CD4-positive, alpha-beta T cell treated with Interleukin-6 at 100 ng/mL for 8 hours (primary cell): ENCODE measurements at places on chromosomes 3 and 15.

DNA sequence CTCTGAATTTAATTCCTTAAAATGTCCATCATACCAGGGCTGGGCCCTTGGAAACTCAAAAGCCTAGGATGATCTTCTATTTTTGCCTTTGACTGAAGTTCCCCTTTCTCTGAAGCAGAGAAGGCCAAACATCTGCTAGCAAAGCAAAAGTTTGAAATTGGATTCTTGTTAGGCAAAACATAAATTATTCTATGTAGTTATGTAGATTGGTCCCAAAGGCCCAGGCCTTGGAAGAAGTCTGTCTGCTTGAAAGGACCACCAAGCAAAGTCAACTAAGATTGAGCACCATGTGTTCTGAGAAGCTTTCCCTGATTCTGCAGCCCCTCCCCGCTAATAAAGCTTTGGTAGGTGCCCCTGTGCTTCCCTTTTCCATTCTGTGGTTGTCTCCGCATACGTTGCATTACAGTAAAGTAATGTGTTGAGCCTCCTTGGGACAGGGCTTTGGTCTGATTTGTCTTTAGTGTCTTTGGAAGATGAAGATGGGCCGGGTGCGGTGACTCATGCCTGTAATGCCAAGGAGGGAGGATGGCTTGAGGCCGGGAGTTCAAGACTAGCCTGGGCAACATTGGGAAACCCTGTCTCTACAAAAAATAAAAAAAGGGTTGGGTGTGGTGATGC is 56.4 kb downstream of the RPL39L start:
- no peak for DNase-seq

DNA sequence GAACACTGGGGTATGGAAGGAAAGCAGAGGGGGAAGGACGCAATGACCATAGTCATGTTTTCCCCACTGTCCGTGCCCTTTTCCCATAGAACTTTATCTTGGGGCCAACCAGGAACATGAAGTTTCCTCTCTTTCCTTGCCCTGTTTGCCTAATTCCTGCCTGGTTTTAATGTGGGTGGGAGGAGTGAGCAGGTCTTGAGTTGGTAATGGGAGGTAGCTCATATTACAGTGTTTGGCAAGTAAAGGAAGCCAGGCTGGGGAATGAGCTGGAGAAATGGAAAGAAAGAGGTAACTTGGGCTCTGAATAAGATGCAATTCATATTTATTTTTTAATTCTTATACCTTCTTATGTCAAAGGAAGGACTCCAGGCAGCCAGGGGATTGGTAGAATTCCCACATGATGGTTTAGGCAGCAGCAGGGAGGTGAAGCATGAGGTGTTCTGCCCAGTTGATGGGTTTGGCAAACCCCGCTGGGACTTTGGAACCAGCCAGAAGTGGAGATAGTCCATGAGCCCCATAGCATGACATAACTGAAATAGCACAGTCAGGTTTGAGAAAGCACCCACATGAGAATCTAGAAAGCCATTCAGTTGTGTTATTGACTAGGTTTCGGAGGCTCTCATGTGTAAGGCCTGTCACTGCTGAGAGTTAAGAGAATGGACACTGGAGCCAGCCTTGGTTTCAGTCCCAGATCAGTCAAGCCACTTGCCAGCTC is 60.0 kb downstream of the CCK start:
- DNase-seq: no peak

DNA sequence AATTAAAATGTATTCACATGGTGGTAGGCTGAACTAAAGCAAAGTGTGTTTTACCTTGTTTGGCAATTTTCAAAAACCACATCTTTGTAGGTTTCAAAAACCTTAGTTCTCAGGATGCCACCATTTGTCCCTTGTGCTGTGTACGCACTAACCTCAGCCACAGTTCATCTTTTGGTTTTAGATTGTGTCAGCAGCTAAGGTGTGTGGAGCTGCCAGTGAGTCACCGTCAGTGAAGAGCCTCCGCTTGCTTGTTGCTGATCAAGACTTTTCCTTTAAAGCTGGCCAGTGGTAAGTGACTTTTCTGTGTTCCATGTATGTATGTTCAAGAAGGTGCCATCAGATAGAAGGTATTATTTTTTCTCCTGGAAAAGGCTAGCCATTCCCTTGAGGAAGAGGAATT is 21.1 kb downstream of the OXNAD1 start:
- peak; percentile 83 for DNase-seq

GRCh38 chr3:21041621-21042020 is 709.4 kb downstream of the ZNF385D start:
- DNase-seq: no peak

- no peak for DNase-seq
Observed at GRCh38 chr15:65156692-65157091, 23.1 kb upstream of the PDCD7 start.

- DNase-seq: no peak
Observed at GRCh38 chr3:194808640-194809097, 123.0 kb downstream of the FAM43A start.

DNA sequence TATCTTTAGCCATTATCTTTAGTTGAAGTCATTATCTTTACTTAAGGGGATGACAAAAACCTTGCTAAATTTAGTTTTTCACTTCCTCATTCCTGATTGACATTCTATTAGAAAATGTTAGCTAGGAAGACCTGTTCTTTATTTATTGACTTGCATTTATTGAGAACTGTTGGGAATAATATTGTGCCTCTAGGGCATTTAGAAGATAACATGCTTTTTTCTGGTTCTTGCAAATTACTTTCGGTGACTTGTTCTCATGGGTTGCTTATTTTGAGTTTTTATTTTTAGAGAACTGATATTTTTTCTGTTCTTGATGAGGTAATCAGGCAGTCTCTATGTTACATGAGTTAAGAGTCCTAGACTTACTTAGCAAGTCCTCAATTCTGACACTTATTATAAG is 48.3 kb upstream of the CTDSPL start:
- DNase-seq: no peak

DNA sequence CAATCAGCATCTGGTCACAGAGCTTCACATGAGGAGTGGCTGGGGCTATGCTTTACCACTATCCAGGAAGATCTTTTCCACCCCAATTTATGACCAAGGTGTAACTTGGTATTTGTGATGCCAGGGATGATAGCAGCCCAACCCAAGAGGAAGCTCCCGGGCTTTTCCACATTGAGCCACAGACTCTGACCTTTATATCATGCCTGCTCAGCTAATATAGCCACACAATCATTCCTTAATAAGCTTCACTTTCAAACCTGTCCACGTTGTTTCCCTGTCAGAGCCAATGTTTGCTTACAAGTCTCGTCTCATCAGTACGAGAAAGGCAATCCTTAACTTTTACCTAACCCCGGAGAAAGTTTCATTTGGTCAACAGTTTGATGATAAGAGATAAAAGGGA is 330.9 kb downstream of the SHQ1 start:
- no peak for DNase-seq

DNA sequence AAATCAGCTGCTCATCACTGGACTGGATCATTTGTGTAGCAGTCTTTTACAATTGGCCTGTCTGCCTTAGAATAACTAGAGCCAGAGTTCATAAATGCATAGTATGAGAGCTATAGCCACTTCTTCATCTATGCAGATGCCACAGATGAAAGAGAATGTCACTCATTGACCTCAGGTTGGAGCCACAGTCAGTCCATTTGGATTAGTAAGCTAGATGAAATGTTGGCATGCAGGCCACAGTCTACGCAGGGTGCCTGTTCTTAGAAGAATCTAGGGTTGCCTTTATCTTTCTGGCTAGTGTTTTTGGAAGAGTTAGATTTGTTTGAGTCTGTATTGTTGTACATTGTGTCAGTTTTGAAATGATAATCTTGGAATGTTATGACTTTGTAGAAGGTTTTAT is 25.4 kb upstream of the EDEM1 start:
- no peak for DNase-seq

DNA sequence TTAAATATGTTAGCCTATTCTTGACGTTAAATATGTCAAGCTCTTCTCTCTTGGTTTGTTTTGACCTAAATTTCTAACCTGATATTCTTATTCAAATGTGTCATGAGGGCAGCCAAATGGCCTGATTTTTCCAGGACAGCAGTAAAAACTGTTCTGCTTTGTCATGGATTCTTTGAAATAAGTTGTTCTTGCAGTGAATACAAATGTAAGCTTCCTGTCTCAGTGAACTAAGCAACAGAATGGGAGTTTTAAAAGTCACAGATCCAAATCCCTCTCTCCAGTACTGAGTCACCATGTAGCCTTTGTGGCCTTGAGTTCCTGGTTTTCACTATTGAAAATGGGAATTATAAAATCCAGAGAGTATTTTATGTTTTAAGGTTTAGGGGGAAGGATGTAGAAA is 301.8 kb downstream of the NLGN1 start:
- DNase-seq: no peak

DNA sequence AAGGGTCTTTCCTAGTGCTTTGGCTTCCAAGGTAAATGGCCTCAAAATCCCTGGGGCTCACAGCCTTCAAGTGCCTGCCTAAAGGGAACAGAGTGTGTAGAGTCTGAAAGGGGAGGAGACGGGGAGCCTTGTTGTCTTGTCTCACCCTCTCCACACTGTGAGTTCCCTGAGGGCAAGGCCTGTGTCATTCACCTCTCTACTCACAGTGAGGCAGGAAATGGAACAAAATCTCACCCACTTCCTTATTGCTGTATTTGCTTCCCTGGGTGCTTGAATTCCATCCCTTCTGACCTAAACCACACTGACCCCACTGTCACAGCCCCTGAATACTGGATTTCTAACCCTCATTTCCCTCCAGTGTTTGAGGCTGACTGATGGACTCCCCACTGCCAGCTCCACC is 197.5 kb downstream of the EPHB1 start:
- DNase-seq: no peak

- DNase-seq: no peak
Observed at GRCh38 chr15:87756072-87756471, 500.5 kb downstream of the NTRK3 start.

- DNase-seq: no peak
Observed at GRCh38 chr15:69593981-69594966, 141.7 kb downstream of the RPLP1 start.

- DNase-seq: no peak
Observed at GRCh38 chr3:73404435-73404834, 220.3 kb downstream of the PDZRN3 start.

DNA sequence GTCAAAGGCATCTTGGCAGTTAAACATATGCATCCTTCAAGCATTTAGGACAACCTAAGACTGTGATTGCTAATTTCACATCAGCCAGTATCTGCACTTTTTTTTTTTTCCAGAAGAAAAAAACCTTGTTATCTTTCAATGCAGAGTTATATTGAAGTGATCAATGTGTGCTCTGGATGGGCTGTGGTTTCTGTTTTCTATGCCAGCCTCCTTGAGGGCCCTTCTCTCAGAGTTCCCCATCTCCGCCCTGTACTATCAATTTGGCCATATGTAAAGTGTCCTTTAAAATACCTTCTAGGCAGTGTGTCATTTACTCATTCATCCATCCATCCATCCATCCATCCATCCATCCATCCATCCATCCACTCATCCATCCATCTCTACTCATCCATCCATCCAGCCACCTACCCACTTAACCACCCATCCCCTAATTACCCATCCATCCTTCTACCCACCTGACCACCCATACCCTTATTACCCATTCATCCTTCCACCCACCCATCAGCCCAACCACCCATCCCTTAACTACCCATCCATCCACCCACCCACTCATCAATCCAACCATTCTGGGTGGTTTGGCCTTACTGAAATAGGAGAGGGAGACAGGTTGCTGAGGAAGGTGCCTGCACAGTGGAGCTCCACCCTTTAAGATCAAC is 322.1 kb downstream of the CHST2 start:
- DNase-seq: no peak

GRCh38 chr3:57727106-57727505 is 29.0 kb upstream of the SLMAP start:
- no peak for DNase-seq

DNA sequence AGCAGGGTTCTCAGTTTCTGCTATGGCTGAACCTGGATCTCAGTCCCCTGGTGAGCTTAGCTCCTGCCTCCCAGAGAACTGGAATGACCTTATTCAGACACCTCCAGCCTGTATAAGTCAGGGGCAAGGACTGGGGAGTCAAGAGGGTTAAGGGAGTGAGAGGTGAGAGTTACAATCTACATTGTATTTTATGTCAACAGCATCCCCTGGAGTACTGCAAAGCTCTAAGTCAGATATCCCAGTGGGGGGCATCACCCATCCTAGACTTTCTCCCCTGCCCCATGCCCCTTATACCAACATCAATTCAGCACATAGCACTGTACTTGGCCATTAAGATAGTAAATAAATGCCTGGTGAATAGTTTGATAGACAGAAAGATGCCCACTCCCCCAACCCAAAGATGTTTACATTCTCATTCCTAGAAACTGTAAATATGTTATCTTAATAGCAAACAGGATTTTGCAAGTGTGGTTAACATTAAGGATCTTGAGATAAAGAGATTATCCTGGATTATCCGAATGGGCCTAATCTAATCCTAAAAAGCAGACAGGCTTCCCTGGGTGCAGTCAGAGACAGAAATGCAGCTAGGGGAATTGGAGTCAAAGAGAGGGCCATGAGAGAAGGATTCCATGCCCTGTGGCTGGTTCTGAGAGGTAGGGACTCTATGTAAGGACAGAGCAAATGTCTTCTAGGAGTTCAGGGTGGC is 132.3 kb upstream of the RASGRP1 start:
- no peak for DNase-seq

DNA sequence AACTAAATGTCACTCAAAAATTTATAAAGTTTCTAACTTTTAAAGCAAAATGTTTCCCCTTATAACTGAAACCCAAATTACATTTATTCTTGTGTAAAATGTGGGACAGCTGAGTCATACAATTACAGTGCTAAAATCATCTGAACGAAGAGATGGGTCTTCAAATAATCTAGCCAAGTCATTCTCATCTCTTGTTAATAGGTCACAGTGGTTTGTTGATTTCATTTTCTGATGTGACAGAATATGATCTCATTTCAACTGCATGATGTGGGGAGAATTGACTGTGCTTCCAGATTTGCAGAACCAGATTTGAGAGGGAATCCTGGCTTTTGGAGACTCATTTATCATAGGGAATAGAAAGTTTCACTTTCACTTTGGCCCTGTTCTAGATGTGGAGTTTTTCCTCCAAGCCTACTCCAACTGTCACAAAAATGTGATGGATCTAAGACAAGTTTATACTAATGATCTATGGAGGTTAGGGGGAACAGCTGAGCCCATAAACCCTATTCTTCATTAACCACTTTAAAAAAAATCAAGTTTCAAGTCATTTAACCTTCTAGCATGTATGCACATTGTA is 685.0 kb downstream of the PDCD6IP start:
- no peak for DNase-seq

DNA sequence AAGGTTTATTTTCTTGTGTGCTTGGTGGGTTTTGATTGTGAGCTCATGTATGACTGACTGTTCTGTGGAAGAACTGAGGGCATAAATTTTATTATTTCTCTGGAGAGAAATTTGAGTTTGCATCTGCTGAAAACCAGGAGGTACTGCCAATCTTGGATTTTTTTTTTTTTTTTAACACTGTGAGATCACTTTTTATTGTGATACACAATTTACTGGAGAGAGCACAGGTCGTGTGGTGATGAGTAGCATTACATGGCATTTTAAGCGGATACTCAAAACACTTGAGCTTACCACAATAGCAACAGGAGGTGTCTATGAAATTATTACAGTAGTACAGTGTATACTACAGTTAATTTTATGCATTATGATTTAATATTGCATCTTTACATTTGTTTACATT is 237.4 kb downstream of the MFSD1 start:
- DNase-seq: no peak
